ENCODE measurements at places on chromosomes 3 and 15. TPM values are rescaled to one million over a fixed set of nuclear protein-coding genes. Genes with fewer than 3 reads are reported as not detected.

GRCh38 chr3:194174980-194175379, 39.0 kb downstream of the HES1 start:
- DNase-seq: no peak
- peaks cover 33% of the 10 kb centered on the region for H3K27me3 ChIP-seq
- H3K36me3 ChIP-seq: no peaks in the 10 kb centered on the region
- peaks cover 23% of the 10 kb centered on the region for H3K4me1 ChIP-seq
- H3K27ac ChIP-seq: no peak overlapping the region

DNA sequence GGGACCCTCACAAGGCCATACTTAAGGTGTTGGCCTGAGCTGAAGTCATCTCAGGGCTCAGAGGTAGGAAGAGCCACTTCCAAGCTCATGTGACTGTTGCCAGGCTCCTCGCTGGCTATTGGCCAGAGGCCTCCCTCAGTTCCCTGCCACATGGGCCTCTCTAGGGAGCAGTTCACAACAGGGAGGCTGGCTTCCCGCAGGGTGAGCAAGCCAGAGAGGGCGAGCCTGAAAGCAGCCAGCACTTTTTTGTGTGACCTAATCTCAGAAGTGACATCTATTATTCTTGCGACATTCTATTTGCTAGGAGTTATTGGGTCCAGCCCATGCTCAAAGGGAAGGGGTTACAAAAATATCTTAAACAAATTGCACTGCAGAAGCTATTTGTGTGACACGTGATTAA, 201.4 kb downstream of the SSR3 start:
- no peak overlapping the region for H3K4me3 ChIP-seq
- peaks cover 13% of the 10 kb centered on the region for H3K27me3 ChIP-seq
- H3K27ac ChIP-seq: no peak overlapping the region
- peaks cover 2% of the 10 kb centered on the region for H3K4me1 ChIP-seq
- H3K36me3 ChIP-seq: no peaks in the 10 kb centered on the region

GRCh38 chr15:25829073-25829472, 34.1 kb downstream of the ATP10A start:
- no peak overlapping the region for H3K27ac ChIP-seq
- no peak overlapping the region for H3K4me3 ChIP-seq
- H3K36me3 ChIP-seq: peaks cover 22% of the 10 kb centered on the region
- H3K27me3 ChIP-seq: no peaks in the 10 kb centered on the region
- H3K4me1 ChIP-seq: peaks cover 6% of the 10 kb centered on the region

GRCh38 chr3:52636673-52637072, 49.0 kb downstream of the PBRM1 start:
- no peaks in the 10 kb centered on the region for H3K27me3 ChIP-seq
- peaks cover 51% of the 10 kb centered on the region for H3K36me3 ChIP-seq
- H3K4me3 ChIP-seq: no peak overlapping the region
- H3K27ac ChIP-seq: no peak overlapping the region

- H3K27me3 ChIP-seq: peaks cover 42% of the 10 kb centered on the region
- H3K27ac ChIP-seq: no peak overlapping the region
- H3K4me3 ChIP-seq: no peak overlapping the region
- H3K36me3 ChIP-seq: no peaks in the 10 kb centered on the region
These were observed 10.5 kb downstream of the FBXL2 start for GRCh38 chr3:33287672-33288282.

DNA sequence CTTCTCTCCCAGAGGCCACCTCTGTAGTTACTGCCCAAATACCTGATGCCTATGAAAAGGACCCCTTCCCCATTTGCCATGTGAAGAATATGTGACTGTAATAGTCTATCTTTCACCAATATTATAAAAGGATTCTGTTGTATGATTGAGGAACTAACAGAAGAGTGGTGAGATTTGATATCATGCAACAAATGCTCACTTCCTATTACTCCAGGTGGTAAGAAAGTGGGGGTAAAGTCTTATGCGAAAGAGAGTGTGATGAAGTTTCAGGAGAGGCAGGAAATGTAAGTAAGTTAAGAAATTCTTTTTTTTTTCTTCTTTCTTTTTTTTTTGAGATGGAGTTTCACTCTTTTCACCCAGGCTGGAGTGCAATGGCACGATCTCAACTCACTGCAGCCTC, 24.4 kb upstream of the RAP2B start:
- no peak overlapping the region for H3K4me3 ChIP-seq
- no peaks in the 10 kb centered on the region for H3K36me3 ChIP-seq
- H3K4me1 ChIP-seq: peaks cover 38% of the 10 kb centered on the region
- H3K27me3 ChIP-seq: no peaks in the 10 kb centered on the region
- H3K27ac ChIP-seq: no peak overlapping the region
- no peak for DNase-seq

DNA sequence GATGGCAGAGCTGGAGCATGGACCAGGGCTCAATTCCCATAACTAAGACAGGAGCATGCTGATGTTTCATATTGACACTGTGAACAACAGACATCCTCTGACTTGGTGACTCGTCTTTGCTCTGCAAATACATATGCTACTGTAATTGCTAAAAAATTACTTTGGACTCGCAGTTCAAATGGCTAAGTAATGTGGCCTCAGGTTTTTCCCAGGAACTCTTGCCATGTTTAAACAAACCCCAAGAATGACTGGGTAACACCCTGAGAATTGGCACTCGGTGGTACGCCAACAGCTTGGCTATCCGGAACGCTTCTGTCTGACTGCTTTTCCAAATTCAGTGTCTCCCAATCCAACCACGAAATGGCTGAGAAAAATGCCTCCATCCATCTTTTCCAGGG, 456.7 kb upstream of the THBS1 start:
- H3K27me3 ChIP-seq: peaks cover 21% of the 10 kb centered on the region
- no peaks in the 10 kb centered on the region for H3K36me3 ChIP-seq
- no peak overlapping the region for H3K27ac ChIP-seq

DNA sequence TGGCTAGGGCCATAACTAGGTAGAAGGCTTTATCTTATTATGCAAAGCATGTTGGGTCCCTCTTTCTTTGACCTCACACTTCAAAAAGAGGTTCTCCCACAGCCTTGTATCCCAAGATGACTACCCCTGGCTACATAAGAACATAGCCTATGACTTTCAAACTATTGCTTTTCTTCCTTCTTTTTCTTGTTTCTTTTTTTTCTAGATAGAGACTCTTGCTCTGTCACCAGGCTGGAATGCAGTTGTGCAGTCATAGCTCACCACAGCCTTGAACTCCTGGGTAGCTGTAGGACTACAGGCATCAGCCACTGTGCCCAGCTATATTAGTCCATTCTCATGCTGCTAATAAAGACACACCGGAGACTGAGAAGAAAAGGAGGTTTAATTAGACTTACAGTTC, 47.2 kb downstream of the DIPK2A start:
- no peak overlapping the region for H3K4me3 ChIP-seq
- no peaks in the 10 kb centered on the region for H3K4me1 ChIP-seq
- H3K27me3 ChIP-seq: peaks cover 1% of the 10 kb centered on the region
- H3K27ac ChIP-seq: no peak overlapping the region
- no peaks in the 10 kb centered on the region for H3K36me3 ChIP-seq

GRCh38 chr3:50205413-50206276, 574 bp downstream of the SLC38A3 start:
- peaks cover 52% of the 10 kb centered on the region for H3K27me3 ChIP-seq
- H3K36me3 ChIP-seq: no peaks in the 10 kb centered on the region
- no peak overlapping the region for H3K27ac ChIP-seq

DNA sequence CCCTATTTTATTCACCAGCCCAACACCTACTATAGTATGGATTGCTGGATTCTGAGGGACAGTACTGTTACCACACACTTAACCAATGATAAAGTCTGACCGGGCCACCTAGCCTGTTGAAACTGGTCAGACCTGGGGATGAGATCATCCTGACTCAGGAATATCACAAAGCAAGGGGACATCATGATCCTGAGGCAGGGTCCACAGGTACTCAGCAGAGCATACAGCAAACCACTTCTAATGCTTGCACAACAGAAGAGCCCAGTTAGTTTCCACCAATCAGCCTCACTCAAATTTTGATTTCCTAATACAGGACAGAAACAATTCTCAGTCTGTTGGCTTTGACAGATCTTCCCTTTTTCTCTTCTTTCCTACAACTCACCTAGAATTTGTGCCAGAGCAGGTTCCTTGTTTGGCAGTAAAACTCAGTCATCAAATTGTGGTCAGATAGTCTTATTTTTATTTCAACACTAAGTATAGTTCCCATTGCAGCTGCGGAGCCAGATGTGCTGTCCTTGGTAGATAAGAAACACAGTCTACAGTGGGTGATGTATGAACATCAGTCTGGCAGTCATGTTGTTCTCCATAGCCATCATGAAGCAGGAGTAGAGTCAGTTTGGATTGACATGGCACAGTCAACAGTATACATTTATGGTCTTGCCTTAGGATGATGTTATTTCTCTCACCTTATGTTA, 90.1 kb upstream of the PRR23C start:
- DNase-seq: no peak
- no peaks in the 10 kb centered on the region for H3K27me3 ChIP-seq
- no peaks in the 10 kb centered on the region for H3K36me3 ChIP-seq
- H3K27ac ChIP-seq: no peak overlapping the region
- no peak overlapping the region for H3K4me3 ChIP-seq
- H3K4me1 ChIP-seq: no peaks in the 10 kb centered on the region

DNA sequence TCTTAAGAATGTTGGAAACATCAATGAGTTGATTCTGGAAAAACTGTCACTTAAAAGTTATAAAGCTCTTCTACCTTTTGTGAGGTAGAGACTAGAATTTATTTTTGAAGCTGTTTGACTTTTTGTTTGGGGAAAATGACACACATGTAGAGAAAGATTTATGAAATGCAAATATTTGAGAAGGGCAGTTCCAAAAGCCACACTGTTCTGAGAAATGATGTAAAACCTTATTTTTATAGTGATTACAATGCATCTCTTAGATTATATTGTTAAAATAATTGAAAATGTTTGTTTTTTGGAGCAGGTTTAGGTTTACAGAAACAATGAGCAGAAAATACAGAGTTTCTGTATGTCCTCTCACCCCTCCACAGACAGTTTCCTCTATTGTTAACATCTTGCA, 116.1 kb upstream of the CMC1 start:
- no peak overlapping the region for H3K27ac ChIP-seq
- H3K4me1 ChIP-seq: no peaks in the 10 kb centered on the region
- no peaks in the 10 kb centered on the region for H3K36me3 ChIP-seq

DNA sequence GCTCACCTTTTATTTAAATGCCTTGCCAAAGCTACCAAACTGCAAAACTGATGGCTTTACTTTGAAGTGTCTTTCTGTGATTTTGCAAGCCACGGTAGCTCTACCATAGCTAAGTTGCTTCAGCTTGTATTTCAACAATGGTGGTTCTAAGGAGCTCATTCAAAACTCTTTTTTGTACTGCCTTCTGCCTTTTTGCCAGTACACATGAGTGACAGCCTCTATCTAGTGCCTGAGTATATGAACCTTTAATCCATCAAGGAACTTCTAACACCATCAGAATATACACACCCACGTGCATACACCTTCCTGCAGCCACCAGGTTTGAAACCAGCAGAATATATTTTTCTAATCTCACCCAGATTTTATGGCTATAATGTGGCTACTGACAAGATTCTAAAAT, 10.4 kb upstream of the NR2F2 start:
- H3K4me1 ChIP-seq: no peaks in the 10 kb centered on the region
- H3K36me3 ChIP-seq: no peaks in the 10 kb centered on the region
- H3K4me3 ChIP-seq: no peak overlapping the region
- no peak overlapping the region for H3K27ac ChIP-seq
- peaks cover 39% of the 10 kb centered on the region for H3K27me3 ChIP-seq

DNA sequence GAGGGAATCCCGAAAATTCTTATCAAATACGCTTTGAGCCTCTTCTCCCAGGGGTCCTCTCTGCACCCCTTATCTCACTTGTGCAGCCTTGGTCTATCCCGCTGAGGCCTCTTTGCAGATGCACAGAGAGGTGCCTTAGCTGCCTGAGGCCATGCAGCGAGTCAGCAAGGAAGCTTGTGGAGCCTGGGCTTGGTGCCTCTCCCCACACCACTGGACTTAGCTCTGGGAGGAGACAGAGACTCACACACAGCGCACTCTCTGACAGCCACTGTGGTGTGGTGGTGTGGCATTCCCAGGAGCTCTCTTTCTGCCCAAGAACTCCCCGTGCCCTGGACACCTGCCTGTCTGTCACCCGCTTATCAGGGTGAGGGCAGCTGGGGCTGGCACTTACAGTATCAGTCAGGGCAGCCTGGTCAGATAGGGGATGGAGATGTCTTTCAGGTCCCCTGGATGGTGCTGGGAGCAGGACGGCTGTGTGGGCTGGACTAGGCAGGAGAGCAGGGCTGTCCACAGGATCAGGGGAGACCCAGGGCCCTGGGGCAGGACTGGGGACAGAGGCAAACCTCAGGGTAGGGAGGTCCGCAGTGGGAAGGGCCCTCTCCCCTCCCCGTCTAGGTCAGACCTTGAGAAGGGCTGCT, 10.2 kb upstream of the LINGO1 start:
- H3K27me3 ChIP-seq: peaks cover 2% of the 10 kb centered on the region
- no peak for DNase-seq
- no peak overlapping the region for H3K27ac ChIP-seq

DNA sequence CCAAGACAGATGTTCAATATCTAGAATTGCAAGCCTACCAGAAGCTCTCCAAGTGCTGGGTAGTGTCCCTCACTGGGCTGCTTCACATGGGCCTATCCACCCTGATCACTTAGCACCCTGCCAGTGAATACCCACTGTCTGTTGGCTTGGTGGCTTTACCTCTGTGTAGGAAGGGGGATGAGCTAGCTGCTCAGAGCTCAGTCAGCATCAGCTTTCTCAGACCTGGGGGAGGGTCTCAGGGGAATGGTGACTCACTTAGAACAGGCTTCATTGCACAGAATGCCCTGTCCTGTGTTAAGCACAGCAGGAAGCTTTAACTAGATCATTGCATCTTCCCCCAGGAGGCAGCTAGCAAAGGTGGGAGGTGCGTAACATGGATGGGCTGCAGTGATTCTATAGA, 209.8 kb downstream of the PDCD6IP start:
- H3K4me3 ChIP-seq: no peak overlapping the region
- no peak for DNase-seq
- no peaks in the 10 kb centered on the region for H3K4me1 ChIP-seq
- H3K36me3 ChIP-seq: no peaks in the 10 kb centered on the region
- no peaks in the 10 kb centered on the region for H3K27me3 ChIP-seq
- H3K27ac ChIP-seq: no peak overlapping the region

- H3K36me3 ChIP-seq: no peaks in the 10 kb centered on the region
- H3K27ac ChIP-seq: no peak overlapping the region
- DNase-seq: no peak
- H3K4me3 ChIP-seq: no peak overlapping the region
- no peaks in the 10 kb centered on the region for H3K27me3 ChIP-seq
These were observed 135.6 kb downstream of the ADAMTS9 start for GRCh38 chr3:64552160-64552559.

DNA sequence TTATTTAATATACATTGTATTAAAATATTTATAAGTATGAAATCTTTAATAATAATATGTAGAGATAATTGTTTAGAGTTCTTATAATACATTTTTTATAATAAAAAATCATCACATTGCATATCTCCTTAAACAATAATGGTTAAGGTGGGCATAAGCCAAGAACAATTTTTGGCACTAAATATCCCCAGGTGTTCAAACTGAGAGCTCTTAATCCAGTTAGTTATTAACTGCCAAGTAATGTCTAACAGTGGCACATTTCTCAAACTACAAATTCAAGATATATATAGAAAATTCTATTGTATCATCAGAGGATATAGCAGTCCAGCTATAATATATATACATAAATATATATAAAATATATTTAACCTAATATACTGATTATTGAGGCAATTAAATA, 680.8 kb downstream of the SI start:
- no peaks in the 10 kb centered on the region for H3K36me3 ChIP-seq
- H3K27me3 ChIP-seq: no peaks in the 10 kb centered on the region
- no peaks in the 10 kb centered on the region for H3K4me1 ChIP-seq
- H3K4me3 ChIP-seq: no peak overlapping the region
- DNase-seq: no peak

Gene HEXA
- total RNA-seq: 111 TPM

Gene DOCK3
- total RNA-seq: 1.6 TPM

Gene SPTBN5
- total RNA-seq: 1.5 TPM

Gene DUOXA1
- not detected for total RNA-seq
